ENCODE measurements at places on chromosomes 13 and 19.

DNA sequence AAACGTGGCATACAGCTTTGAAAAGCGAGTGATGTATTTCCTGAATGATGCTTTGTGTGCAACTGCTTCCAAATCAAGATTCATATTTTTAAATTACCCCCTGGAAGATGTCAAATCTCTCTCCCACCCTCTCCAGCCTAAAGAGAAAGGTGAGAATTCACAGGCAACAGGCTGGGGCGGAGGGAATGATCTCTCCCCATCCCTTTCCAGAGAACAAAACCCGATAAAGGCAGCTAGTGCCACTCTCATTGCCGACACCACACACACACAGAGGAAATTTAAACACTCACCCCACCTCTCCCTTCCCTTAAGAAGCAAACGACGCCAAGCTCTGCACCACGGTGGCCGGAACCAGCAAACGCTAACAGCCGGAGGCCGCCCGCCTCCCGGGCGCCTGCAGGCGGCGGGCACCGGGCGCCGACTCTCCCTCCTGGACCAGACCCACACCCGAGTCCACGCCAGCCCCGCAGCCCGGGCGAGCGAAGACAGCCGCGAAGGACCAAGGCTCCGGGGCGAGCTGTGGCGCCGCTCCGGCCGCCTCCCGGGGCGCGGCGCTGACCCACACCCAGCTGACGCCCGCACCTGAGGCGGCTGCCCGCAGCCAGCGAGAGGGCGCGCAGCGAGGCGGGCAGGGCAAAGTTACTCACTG lies 477 bp downstream of the LNX2 start:
- DNase-seq = peak; percentile 39

- no peak for DNase-seq
Measured at GRCh38 chr19:49149652-49150105, 5.5 kb downstream of the HRC start.

DNA sequence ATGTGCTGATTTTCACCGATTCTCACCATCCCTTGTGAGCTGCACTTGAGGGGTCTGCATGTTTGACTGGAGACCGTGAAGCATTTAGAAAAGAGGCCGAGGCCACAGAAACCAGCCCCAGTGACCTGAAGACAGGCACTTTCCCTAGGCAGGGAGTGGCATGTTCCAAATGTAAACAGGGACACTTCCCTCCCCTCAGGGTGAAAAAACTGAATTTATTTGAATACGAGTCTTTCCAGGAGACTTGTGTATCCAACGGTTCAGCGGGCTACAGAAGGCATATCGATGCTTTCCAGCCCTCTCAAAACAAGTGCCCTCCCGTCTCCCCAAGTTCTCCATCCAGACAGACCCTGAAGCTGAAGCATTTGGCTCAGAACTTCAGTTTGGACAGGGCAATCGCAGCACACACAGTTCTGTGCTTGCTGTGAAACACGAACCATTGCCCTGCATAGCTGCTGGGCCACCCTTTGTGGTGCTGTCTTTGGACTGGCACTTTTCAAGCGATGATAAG lies 106.1 kb downstream of the ZIC5 start:
- no peak for DNase-seq

GRCh38 chr13:51222037-51222685 lies at the start of gene FAM124A:
TSS of gene FAM124A (plus strand) at chr13:51222398. CDS start at chr13:51222502, 104 bp downstream.
- no peak for DNase-seq

GRCh38 chr13:20567881-20568528 lies 1.0 kb downstream of the IFT88 start:
- DNase-seq = no peak

- no peak for DNase-seq
Measured at GRCh38 chr19:53880711-53881481, 1.1 kb upstream of the PRKCG start.

- DNase-seq = no peak
Measured at GRCh38 chr13:20787180-20787579, 13.4 kb upstream of the EEF1AKMT1 start.

DNA sequence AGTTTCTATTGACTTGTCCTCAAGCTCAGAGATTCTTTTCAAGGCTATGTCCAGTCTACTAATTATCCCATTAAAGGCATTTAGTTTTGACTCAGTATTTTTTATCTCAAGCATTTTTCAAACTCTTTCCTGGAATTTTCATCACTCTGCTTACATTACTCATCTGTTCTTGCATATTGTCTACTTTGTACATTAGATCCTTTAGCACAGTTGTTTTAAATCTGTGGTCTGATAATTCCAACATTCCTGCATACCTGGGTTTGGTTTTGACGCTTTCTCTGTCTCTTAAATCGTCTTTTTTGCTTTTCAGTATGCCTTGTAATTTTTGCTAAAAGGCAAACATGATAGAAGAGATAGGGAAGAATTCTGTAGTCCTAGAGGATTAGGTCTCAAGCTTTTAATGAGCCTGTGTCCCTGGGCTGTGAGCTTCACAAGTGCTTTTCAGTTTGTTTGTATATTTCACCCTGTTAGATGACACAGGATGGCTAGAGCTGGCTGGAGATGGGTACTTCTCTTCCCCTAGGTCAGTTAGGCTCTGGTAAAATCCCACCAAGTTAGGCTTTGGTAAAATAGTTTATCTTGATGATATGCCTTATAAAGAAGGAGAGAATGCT lies 46.1 kb upstream of the GPC6 start:
- no peak for DNase-seq

DNA sequence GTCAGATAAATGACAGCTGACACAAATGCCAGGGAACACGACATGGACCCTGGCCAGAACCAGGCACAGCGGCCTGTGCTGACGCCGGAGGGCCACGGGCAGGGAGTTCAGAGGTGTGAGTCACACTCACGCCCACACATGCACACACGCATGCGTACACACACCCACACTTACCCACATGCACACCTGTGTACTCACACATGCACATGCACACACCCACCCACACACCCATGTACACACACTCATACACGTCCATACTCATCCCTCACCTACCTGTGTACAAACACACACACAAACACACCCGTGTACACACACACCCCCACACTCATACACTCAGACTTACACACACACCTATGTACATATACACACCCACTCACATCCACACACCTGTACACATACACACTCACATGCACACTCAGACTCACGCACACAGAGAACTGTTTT lies 40.4 kb downstream of the MLLT1 start:
- DNase-seq = no peak

- DNase-seq = no peak
Measured at GRCh38 chr19:29606420-29606747, 301 bp downstream of the POP4 start.

Measured in T-cell (primary cell).